ENCODE measurements at places on chromosomes 1 and 21.

- no peak for DNase-seq
These were observed 37.3 kb downstream of the RGS4 start for GRCh38 chr1:163106364-163106987.

- no peak for DNase-seq
These were observed 228.1 kb downstream of the AKT3 start for GRCh38 chr1:243621973-243622372.

- no peak for DNase-seq
These were observed 67.1 kb upstream of the UBE2U start for GRCh38 chr1:64136296-64136695.

DNA sequence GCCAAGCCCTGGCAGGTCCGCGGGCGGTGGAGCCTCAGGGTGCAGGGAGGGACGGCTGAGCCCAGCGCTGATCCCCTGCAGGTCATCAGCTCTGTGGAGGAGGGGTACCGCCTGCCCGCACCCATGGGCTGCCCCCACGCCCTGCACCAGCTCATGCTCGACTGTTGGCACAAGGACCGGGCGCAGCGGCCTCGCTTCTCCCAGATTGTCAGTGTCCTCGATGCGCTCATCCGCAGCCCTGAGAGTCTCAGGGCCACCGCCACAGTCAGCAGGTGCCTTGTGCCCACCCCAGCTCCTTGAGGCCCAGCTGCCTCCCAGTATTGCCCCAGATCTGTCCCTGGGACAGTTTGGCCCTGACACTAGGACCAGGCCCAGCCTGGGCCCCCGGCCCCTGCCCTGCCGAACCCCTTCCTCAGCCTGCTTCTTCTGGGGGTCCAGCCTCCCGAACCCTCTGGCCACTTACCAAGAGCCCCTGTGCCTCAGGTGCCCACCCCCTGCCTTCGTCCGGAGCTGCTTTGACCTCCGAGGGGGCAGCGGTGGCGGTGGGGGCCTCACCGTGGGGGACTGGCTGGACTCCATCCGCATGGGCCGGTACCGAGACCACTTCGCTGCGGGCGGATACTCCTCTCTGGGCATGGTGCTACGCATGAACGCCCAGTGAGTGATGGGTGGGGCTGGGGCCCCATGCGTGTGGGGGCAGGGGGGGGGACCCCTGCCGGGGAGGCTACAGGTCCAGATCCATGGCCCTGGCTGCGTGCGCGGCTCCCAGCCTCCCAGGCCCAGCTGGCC lies 35.4 kb upstream of the C1QA start:
- DNase-seq, result no peak

- DNase-seq, result no peak
These were observed 29.4 kb upstream of the SOD1 start for GRCh38 chr21:31629972-31630711.

- DNase-seq, result no peak
These were observed 125.0 kb upstream of the IVNS1ABP start for GRCh38 chr1:185442050-185442449.

GRCh38 chr1:245590726-245591125 lies 435.9 kb downstream of the KIF26B start:
- no peak for DNase-seq

- no peak for DNase-seq
These were observed 16.5 kb downstream of the TLCD4 start for GRCh38 chr1:95133687-95134086.

DNA sequence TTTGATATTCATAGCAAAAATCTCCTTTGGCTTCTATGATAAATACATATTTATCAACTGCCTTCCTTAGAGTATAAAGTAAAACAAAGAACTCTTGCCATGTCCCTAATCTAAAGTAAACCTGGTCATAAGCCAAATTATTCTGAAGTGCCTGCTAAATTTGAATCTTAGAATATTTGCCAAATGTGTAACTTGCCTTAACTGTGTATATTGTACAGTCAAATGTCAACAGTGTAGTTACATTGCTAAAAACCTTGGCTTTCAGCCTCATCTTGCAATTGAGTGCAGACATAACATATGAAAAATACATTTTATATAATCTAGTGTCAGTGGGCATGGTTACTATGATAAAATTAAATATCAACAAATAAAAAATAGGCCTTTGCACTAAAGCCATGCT lies 583.4 kb upstream of the ADAMTS5 start:
- DNase-seq, result no peak

Data from activated naive CD4-positive, alpha-beta T cell (primary cell).